ENCODE measurements at places on chromosomes 11 and 22.

GRCh38 chr11:106399076-106399511, 321.6 kb downstream of the AASDHPPT start:
- H3K4me1 ChIP-seq, result no peaks in the 10 kb centered on the region
- DNase-seq, result no peak
- H3K27me3 ChIP-seq, result no peaks in the 10 kb centered on the region
- H3K27ac ChIP-seq, result no peak overlapping the region
- no peak overlapping the region for H3K4me3 ChIP-seq

- no peak overlapping the region for H3K4me3 ChIP-seq
- no peak overlapping the region for H3K27ac ChIP-seq
- peaks cover 43% of the 10 kb centered on the region for H3K36me3 ChIP-seq
- no peak for DNase-seq
These were observed 55.2 kb downstream of the CABIN1 start for GRCh38 chr22:24066260-24066659.

DNA sequence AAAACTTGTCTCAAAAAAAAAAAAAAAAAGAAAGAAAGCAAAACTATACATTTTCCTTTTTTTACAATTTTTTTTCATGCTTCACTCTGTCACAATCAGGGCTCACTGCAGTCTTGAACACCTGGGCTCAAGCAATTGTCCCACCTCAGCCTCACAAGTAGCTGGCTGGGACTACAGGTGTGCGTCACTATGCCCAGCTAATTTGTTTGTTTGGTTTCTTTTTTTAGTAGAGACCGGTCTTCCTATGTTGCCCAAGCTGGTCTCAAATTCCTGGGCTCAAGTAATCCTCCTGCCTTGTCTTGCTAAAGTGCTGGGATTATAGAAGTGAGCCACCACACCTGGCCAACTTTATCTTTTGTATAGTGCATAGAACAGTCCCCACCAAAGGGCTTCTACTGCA, 15.0 kb upstream of the CXCR5 start:
- DNase-seq, result no peak
- H3K36me3 ChIP-seq, result no peaks in the 10 kb centered on the region
- no peak overlapping the region for H3K4me3 ChIP-seq
- peaks cover 37% of the 10 kb centered on the region for H3K4me1 ChIP-seq

DNA sequence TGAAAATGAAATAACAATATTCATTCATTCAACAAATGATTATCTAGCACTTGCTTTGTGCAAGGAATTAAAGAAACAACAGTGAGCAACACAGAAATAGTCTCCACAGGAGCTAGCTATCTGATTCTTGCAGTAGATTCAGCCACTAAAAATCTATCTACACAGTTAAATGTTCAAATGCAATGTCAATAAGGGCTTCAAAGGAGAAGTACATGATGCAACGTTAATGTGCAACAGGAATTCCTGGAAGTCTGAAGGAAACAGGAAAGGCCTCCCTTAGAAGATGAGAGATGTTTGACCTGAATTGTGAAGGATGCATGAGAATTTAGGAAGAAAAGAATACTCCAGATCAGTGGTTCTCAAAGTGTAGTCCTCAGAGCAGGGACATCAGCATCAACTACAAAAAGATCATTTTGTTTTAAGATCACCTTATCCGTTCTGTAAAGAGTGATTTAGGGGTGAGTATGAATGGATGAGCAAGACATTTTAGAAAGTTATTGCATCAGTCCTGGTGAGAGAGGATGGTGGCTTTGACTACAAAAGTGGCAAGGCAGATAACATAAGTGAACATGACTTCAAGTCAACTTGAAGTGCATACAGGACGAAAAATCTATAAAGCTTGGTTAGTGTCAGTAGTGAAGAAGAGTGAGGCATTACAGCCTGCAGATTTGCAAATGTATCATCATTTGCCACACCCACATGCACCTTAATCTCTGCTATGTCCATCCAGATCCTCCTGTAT, 96.0 kb downstream of the ETS1 start:
- DNase-seq, result no peak
- peak overlapping the region; percentile 34 for H3K4me3 ChIP-seq
- peak overlapping the region; percentile 89 for H3K27ac ChIP-seq
